ENCODE measurements at places on chromosomes 7 and 10. TPM values are rescaled to one million over a fixed set of nuclear protein-coding genes. Genes with fewer than 3 reads are reported as not detected.

VWA2 gene
- not detected for total RNA-seq

GPR15LG gene
- not detected for total RNA-seq

ABCC2 gene
- 201 TPM for total RNA-seq

CPXM2 gene
- total RNA-seq: not detected

SLC39A12 gene
- total RNA-seq: not detected

CDHR3 gene
- 6.0 TPM for total RNA-seq

KLF14 gene
- not detected for total RNA-seq

SFTPD gene
- 0.48 TPM for total RNA-seq

KEL gene
- not detected for total RNA-seq

TAS2R5 gene
- total RNA-seq: 0.40 TPM

MYH16 gene
- total RNA-seq: 0.87 TPM

FAM25A gene
- total RNA-seq: 1.1 TPM

AOAH gene
- total RNA-seq: not detected

PALD1 gene
- 6.5 TPM for total RNA-seq

BICC1 gene
- 30.1 TPM for total RNA-seq

SPDYE9 gene
- total RNA-seq: not detected

LARP4B gene
- 33.4 TPM for total RNA-seq

NME8 gene
- not detected for total RNA-seq

COL13A1 gene
- 0.43 TPM for total RNA-seq

CFAP46 gene
- 1.0 TPM for total RNA-seq

RBM17 gene
- 122 TPM for total RNA-seq

FXYD4 gene
- not detected for total RNA-seq

LLCFC1 gene
- total RNA-seq: not detected

ASB10 gene
- total RNA-seq: not detected

ELOVL3 gene
- total RNA-seq: 0.21 TPM

SEM1 gene
- 366 TPM for total RNA-seq

SYNPO2L gene
- total RNA-seq: not detected

CDHR1 gene
- total RNA-seq: 0.13 TPM

CALHM3 gene
- 0.63 TPM for total RNA-seq

HOXA10 gene
- total RNA-seq: 9.0 TPM

KIF11 gene
- total RNA-seq: 36.9 TPM

SUFU gene
- 6.5 TPM for total RNA-seq

MMP21 gene
- total RNA-seq: not detected

CCDC7 gene
- total RNA-seq: 0.68 TPM

SPDYE5 gene
- not detected for total RNA-seq

SLC18A2 gene
- total RNA-seq: 0.06 TPM

SOSTDC1 gene
- total RNA-seq: not detected

PDIA4 gene
- 223 TPM for total RNA-seq

PIK3AP1 gene
- total RNA-seq: 0.36 TPM

SPDYE16 gene
- not detected for total RNA-seq
